ENCODE measurements at places on chromosomes 1 and 21.

GRCh38 chr1:43949678-43950077, 2.9 kb downstream of the IPO13 start:
- no peak for DNase-seq

- DNase-seq: peak; percentile 53
Observed at GRCh38 chr1:97137862-97138514, 416.4 kb downstream of the PTBP2 start.

- no peak for DNase-seq
Observed at GRCh38 chr21:33963848-33964555, 48.4 kb upstream of the ATP5PO start.

DNA sequence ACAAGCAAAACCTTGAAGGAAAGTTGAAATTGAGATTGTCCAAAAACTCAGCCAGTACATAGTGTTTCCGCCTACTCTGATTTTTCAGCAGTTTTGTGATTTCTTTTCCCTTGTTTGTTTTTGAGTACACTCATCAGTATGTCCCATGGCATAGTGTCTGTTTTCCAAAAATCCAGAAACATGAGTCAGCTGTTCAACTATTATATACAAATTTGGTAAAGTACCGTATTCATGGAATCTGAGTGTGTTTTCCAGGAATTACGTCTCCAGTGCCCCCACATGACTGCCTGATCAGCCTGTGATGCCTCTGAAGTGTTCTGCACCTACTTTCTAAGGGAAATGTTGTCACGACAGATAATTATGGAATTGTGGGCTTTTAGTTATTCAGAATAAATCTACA, 186.8 kb downstream of the LTN1 start:
- no peak for DNase-seq

DNA sequence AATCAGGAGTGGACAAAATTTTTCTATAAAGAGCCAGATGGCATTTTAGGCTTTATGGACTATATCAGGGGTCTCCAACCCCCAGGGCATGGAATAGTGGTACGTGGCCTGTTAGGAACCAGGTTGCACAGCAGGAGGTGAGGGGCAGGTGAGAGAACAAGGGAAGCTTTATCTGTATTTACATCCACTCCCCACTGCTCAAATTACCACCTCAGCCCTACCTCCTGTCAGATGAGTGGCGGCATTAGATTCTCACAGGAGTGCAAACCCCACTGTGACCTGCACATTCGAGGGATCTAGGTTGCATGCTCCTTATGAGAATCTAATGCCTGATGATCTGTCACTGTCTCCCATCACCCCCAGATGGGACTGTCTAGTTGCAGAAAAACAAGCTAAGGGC, 13.9 kb downstream of the PHTF1 start:
- DNase-seq: no peak

GRCh38 chr1:33635336-33636012, 163.0 kb downstream of the ZSCAN20 start:
- DNase-seq: no peak

GRCh38 chr1:224545571-224545970, 70.5 kb upstream of the CNIH3 start:
- DNase-seq: no peak

DNA sequence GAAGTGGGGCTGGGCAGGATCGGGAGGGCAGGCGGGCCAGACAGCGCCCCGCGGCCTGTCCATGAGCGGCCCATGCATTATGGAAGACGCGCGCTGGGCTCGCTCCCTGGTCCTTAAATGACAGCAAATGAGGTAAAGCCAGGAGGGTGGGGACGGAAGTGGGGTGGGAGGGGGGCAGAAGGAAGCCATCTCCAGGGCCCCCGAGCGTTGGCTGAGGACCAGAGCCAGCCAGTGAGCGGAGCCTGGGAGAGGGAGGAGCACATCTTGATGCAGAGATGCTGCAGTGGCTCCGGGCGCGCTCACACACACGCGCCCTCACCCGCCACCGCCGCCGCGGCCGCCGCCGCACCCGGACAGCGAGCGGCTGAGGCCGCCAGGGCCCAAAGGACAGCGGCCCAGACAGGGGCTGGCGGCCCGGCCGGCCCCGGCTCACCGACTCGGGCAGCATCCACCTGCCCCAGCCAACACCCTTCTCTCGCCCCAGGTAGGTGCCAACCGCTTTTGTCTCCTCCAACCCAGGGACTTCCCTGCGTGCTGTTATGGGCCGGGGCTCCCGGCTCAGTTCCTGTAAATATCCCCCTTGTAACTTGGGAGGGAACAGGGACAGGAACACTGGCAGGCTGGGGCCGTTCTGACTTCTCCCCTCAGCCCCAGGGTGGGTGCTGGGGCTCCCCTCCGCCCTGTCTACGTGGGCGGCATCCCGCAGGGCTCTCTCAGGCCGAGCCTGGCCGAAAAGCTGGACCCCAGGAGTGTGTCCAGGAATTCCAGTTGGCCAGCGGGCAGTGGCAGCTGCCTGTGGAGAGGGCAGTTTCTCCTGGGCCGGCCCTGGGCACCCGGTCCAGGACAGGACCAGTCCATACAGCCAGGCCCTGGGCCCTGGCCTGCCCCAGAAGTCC, at the start of gene CNTN2:
CNTN2 (plus strand) TSS at position 302 of the 896 bp plus-strand sequence. CDS start 9,974 bp downstream, outside the sequence.
- DNase-seq: peak; percentile 65
